ENCODE measurements at places on chromosomes 6 and 20.
A peak's percentile ranks its signal among the peaks of the same experiment; 100 is the strongest.

DNA sequence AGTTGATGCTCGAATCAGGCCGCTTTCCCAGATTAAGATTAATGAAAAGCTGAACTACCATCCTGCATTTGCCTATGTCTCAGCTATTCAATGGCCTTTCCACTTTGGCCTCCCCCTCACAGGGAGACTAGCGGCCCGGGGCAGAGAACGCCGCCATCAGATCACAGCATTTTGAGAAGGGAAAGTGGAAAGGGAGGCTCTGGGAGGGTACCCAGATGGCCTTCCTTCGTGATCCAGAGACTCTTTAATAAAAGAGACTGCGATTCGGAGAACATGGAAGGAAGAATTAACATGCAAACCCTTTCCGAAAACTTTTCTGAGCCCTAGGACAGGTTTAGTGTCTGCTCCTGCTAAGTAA lies 533 bp downstream of the MRPS18A start:
- DNase-seq = no peak

- DNase-seq = peak; percentile 59
These were observed 73.1 kb downstream of the HIVEP2 start for GRCh38 chr6:142871910-142872331.

DNA sequence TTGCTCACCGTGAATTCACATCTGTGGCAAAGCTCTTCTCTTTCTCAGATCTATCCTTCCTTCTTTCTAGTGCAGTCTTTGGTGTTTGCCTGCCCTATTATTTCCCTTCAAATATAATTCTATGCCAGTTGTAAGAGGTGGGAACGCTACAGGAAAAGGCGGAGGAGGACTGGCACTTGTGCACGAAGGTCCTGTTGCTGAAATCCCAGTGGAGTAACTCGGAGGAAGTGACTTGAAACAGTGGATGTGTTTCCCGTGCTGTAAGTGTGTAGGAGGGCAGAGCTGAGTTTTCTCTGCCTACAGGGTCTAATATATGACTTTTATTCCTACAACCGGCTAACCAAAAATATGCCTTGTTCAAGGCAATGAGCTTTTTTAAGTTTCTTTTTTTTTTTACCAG lies 754.8 kb downstream of the QKI start:
- no peak for DNase-seq

GRCh38 chr6:6788394-6789032 lies 200.0 kb downstream of the LY86 start:
- DNase-seq = no peak

DNA sequence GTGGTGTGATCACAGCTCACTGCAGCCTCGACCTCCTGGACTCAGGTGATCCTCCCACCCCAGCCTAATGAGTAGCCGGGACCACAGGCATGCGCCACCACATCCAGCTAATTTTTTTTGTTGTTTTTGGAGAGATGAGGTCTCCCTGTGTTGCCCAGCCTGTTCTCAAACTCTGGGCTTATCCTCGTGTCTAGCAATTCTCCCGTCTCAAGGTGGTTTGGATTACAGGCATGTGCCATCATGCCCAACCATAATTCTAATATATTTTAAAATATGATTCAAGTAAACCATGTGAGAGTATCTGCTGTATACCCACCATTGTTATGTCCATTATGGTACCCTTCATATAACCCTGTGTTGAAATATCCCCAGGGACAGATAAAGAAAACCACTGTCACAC lies 60.3 kb upstream of the C20orf144 start:
- no peak for DNase-seq

DNA sequence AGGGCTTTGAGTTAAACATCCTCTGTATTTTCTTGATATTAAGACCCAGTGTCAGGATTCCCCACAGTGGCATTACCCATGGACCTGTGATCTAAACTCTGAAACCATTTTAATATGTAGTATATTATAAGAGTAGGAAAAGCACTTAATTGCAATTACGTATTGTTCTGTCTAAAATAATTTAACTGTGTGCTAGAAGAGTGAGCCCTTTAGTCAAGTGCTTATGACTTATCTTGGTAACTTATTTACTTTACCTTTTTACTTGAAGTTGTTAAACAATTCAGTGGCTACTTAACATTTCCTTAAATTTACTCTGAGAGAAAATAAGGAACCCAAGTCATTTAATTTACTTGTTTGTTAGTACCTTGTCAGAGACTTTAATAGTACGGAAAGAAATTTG lies 173.6 kb downstream of the CDKAL1 start:
- DNase-seq = no peak

- no peak for DNase-seq
These were observed 17.7 kb upstream of the RIPOR3 start for GRCh38 chr20:50708845-50709635.

DNA sequence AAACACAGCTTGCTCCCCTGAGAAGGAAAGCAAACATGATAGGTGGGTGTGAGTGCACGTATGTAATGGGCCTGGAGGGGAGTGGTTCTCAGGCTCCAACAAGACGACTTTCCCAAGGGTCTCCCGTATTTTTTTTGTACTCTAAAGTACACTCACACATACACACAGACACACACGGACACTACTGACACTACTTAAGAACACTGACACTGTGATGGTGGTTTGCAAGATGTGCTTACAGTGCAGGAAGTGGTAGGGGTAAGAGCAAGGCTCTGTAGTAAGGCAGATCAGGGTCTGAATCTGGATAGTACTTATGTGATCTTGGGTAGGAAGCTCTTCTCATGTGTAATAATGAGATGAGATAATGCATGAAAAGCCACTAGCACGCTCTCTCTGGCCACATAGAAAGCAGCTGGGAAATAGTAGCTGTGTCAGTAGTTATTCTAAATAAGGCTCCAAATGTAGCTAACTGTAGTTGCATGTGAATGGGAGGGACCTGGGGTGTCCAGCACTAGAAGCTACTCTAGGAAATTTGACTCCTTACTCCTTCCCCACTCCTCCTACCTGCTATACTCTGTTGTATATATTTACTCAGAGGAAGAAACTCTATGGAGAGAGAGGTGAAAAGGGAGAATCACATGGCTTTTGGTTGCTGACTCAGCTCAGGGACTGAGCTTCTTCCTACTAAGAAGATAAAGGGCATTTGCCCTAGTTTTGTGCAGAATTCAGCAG lies 8.4 kb upstream of the ZBTB24 start:
- no peak for DNase-seq

DNA sequence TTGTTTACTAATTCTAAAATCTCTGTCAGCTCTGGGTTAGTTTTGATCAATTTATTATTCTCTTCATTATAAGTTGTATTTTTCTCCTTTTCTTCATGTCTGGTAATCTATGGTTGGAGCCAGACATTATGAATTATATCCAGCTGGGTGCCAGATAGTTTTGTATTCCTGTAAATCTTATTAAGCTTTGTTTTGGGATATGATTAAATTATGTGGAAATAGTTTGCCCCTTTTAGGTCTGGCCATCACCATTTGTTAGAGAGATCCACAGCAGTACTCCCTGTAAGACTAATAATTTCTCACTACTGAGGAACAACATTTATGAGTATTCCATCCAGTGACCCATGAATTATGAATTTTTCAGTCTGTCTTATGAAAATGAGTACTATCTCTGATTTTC lies 20.9 kb upstream of the SLC17A1 start:
- no peak for DNase-seq

- no peak for DNase-seq
These were observed 46.3 kb downstream of the OR2B2 start for GRCh38 chr6:27865850-27866356.

- no peak for DNase-seq
These were observed 43.6 kb upstream of the DEFB112 start for GRCh38 chr6:50093116-50093937.

- no peak for DNase-seq
These were observed 445.3 kb upstream of the FLRT3 start for GRCh38 chr20:14782731-14783130.

- DNase-seq = peak; percentile 10
These were observed 434.1 kb downstream of the RFPL4B start for GRCh38 chr6:112781241-112781640.

DNA sequence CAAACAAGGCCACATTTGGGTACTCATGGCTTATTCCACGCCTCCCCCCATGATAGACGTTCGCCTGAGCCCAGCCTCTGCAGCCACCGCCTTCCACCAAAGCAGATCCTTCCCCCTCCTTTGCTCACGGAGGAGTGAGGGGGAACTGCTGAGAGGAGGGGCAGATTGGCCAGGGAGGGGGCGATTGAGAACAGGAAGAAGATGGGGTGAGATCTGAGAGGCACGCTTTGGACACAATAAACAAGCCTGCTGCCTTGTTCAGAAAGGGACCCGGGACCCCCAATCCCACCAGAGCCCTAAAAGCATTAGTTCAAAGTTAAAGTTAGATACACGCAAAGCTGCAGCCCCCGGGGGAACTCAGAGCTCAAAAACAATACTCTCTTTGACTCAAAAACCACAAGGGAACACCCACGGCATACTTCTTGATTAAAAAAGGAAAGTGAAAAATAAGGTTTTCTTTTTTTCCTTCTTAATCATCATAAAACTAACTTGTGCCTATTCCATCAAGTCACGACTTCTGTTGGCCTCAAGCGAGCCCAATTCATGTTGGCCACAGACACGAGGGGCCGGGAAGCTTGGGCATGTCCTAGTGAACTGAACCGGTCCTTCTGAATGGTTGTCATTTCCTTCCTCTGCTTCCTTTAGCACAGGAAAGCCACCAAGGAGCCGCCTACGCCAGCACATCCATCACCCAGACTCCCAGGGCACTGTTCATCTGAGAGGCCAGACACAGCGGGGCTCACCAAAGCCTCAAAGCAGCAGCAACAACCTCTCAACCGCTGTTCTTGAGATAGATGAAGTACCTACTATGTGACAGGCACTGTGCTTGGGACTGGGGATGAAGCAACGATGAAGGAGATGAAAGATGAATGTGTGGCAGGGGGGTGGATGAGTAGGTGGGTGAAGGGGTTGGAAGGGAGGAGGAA lies 44.7 kb downstream of the NFATC2 start:
- DNase-seq = no peak

GRCh38 chr6:3061501-3061941 lies 6.8 kb upstream of the RIPK1 start:
- DNase-seq = no peak

- peak; percentile 11 for DNase-seq
These were observed at the start of gene FAM162B for GRCh38 chr6:116764961-116765841. Gene FAM162B, minus strand, starts transcription at chr6:116765719. Its CDS starts 143 bp downstream, at chr6:116765576.

GRCh38 chr6:18391023-18391422 lies 3.9 kb downstream of the RNF144B start:
- no peak for DNase-seq

DNA sequence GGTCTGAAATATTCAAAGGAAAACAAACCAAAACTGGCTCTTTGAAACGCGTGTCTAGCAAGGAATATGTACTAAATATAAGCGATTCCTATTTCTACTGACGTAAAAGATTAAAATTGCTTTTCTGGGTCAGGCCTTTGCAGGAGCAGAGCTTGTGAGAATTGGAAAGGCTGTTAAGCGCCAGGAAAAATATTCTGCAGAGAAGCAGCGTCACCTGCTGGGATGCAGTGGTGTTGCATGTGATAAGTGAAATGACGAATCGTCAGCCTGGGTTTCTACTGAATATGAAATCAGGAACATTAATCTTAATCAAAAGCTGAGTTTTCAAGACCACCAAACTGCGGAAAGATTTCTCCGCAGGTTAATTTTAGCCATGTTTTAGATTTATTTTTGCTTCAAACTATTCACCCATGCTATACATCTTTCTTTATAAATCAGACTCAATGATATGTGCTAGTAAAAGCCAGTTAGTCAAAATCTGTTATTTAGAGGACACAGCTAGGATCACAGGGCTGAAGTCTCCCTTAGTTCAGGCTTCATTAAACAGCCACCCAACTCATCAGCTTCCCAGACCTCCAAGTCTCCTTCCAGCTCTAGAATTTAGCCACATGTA lies 67.4 kb downstream of the ALDH8A1 start:
- DNase-seq = peak; percentile 63

DNA sequence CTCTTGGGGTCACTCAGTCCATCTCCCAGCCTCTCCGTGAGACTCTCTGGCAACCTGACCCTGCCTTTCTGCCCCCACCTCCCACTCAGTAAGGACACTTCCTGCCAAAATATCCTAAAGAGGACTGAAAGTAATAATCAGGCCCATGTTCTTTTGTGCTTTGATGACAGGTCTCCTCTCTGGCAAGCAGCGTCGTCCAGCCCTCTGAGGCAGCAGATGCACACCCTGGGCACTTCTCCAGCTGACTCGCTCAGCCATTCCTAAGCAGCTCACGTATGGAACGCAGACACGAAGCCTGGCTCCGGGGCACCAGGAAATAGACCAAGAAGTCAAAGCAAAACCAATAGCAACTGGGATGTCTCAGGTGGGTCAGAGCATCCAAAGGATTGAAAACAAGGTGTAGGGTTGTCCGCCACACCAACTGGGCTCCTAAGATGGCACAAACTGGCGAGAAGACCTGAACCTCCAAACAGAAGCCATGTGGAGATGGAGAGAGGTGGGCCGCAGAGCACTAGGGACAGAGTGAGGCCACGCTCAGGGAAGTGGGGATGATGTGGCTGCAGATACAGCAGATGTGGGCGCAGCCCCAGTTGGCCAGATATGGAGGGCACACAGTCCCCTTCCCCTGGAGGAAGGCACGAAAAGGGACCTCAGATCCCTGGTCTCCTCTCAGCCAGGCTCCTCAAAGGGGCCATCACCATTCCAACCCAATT lies 99.3 kb downstream of the PRND start:
- peak; percentile 50 for DNase-seq

- no peak for DNase-seq
These were observed 283.3 kb upstream of the MANEA start for GRCh38 chr6:95294043-95294442.

DNA sequence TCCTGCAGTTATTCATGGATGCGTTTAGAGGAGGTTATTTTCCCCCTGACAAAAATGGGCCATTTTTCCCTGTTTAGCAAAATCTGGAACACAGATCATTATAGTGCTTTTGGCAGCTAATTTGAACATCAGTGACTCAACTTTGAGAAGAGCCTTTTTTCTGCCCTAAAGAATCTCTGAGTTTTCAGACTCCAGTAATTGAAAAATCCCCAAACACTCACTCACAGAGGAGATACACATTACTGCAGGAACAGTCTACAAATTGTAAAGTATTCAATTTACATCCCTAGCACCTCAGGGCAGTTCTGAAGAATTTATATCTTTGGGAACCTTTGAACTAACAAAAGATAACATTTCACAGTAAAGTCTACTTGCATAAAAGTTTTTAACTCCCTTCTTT lies 966.6 kb upstream of the SLC35B3 start:
- DNase-seq = no peak

- no peak for DNase-seq
These were observed 41.2 kb downstream of the SLC17A5 start for GRCh38 chr6:73612611-73613010.

DNA sequence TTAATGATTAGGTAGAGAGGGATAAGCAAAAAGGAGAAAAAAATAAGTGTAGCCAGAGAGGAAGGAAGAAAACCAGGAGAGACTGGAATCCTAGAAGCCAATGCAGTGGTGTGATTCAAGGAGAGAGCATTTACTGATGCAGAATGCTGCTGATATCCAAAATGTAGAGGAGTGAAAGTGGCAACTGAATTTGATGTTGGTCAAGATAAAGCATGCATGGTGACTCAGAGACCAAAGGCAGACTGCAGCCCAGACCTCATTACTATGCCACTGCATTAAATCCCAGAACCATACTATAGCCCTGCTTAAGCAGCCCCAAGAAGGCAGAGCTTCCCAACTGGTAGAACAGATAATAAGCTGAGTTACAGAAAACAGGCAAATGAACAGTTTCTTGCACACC lies 15.8 kb downstream of the KLHL32 start:
- no peak for DNase-seq
